Fibroblast of lung (primary cell): ENCODE measurements at places on chromosomes 4 and X. TPM values are rescaled to one million over a fixed set of nuclear protein-coding genes. Genes with fewer than 3 reads are reported as not detected.

- no peak overlapping the region for H3K27ac ChIP-seq
- DNase-seq = no peak
- no peaks in the 10 kb centered on the region for H3K36me3 ChIP-seq
- no peaks in the 10 kb centered on the region for H3K27me3 ChIP-seq
- H3K4me1 ChIP-seq = no peaks in the 10 kb centered on the region
These were observed 616.5 kb upstream of the LCORL start for GRCh38 chr4:18638031-18638430.

DNA sequence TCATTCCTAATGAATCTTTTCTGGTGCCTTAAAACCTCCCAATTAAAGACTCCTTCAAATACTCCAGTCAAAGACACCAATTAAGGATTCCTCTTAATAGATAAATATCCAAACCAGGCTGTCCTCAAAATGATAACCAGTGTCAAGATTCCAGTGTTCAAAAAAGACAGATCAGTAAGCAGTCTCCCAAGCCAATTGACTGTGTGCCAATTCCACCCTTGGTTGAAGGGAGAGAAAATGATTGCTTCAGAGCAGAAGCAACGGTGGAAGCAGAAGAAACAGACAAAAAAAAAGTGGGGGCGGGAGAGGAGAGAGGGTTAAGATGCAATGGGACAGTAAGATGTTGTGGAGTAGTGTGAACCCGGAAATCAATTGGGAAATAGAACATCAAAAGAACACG is 216.0 kb upstream of the FTHL17 start:
- no peaks in the 10 kb centered on the region for H3K36me3 ChIP-seq
- no peak overlapping the region for H3K4me3 ChIP-seq
- no peaks in the 10 kb centered on the region for H3K27me3 ChIP-seq
- DNase-seq = no peak

GRCh38 chrX:133493366-133493765 is 78.1 kb upstream of the GPC4 start:
- DNase-seq = no peak
- no peaks in the 10 kb centered on the region for H3K36me3 ChIP-seq
- no peaks in the 10 kb centered on the region for H3K4me1 ChIP-seq

DNA sequence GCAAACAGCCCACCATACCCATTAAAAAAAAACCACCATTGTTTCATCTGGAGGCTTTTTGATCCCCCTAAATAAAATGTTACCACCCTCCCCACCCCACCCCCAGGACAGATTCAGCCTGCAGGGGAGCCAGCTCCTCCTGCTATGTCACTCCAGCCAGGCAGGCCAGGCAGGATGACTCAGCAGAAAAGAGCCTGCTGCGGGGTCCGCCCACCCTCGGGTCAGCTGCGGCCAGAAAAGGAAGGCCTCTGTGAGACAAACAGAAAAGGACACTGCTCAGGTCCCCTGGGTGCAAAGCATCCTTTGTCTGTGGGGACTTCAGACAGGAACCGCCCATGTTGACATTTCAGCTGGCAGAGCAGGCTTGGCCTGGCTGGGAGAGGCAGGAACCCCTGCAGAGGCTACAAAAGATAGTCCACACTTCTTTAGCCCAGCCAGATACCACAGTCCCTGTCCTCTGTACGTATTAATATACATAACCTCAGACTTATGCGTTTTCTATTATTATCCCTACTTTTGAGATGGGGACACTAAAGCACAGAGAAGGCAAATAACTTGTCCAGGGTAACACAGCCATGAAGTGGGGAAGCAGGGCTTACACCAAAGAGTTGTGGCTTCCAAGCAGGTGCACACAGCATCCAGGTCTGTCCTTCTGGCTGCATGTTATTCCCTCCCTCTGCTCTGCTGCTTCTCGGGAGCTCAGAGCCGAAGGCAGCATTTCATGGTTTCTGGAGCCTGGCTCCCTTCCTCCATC is 147.7 kb downstream of the CPEB2 start:
- peak; percentile 80 for DNase-seq
- peaks cover 7% of the 10 kb centered on the region for H3K4me1 ChIP-seq
- no peak overlapping the region for H3K4me3 ChIP-seq
- H3K27me3 ChIP-seq = no peaks in the 10 kb centered on the region

DNA sequence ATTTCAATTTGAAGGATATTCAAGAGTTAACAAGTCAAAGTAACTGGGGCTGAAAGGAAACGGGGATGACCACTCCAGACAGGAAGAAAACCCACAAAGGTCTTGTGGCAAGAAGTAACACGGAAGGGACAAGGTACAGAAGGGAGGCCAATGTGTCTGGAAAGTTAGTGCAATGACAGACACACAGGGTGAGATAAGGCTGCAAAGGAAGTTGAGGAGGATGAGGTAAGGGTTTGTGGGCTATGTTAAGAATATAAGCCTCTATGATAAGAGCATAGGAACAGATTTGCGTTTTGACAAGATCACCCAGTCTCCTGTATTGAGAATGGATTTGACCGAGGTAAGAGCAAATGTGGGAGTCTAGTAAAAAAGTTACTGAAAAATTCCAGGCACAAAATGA is 21.9 kb upstream of the EMCN start:
- no peak overlapping the region for H3K27ac ChIP-seq
- H3K27me3 ChIP-seq = no peaks in the 10 kb centered on the region
- H3K4me1 ChIP-seq = no peaks in the 10 kb centered on the region
- H3K4me3 ChIP-seq = no peak overlapping the region
- no peak for DNase-seq
- H3K36me3 ChIP-seq = no peaks in the 10 kb centered on the region

Gene GPRIN3
- under 0.01 TPM in 2 replicates for total RNA-seq

Gene SAGE1
- total RNA-seq = not detected in 2 replicates

DNA sequence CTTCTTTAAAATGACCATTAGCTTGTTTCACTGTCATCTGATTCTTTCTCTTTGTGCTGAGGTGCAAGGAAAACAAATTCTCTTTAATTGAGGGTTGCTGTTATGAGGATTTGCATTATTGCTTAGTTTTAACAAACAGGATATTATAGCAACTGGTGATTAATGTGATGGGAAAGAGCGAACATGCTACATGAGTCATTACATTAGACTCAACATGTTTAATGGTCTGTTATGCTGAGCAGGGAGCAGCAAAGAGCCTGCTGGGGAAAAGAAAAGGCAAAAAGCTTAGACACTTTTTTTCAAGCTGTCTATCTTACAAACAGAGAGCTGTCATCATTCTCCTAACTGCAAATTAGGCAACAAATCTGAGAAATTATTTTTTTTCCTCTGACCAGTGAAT is 230.5 kb upstream of the LCORL start:
- DNase-seq = no peak
- no peak overlapping the region for H3K4me3 ChIP-seq
- no peak overlapping the region for H3K27ac ChIP-seq
- no peaks in the 10 kb centered on the region for H3K36me3 ChIP-seq
- no peaks in the 10 kb centered on the region for H3K27me3 ChIP-seq

Gene SLC2A9
- total RNA-seq = 2.3 and 2.8 TPM in 2 replicates

DNA sequence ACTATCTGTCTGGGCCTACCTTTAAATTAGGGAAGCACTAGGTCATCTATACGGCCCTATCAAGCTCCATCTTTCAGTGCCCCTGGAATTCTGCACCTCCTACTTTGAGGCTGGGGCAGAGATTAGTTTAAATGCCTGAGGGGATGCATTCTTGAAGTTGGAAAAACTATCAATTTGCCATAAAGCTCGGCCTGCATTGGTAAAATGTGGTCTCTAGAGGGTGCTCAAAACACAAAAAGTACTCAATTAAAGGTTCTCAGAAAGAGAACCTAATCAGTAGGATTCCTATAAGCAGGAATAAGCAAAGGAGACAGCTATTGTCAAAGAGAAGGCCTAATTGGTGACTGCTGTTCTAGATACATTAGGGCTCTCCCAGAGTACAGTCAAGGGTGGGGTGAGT is 111.7 kb downstream of the AMER1 start:
- no peaks in the 10 kb centered on the region for H3K27me3 ChIP-seq
- H3K27ac ChIP-seq = no peak overlapping the region
- no peaks in the 10 kb centered on the region for H3K4me1 ChIP-seq
- H3K4me3 ChIP-seq = no peak overlapping the region
- DNase-seq = peak; percentile 1

Gene ARL9
- 0.26 and 0.83 TPM in 2 replicates for total RNA-seq

Gene IL1RAPL1
- 0.26 and 2.8 TPM in 2 replicates for total RNA-seq

Gene CENPVL3
- not detected in 2 replicates for total RNA-seq

- no peaks in the 10 kb centered on the region for H3K27me3 ChIP-seq
- no peak overlapping the region for H3K27ac ChIP-seq
- no peaks in the 10 kb centered on the region for H3K4me1 ChIP-seq
- no peaks in the 10 kb centered on the region for H3K36me3 ChIP-seq
- DNase-seq = no peak
These were observed 345.7 kb upstream of the FAT1 start for GRCh38 chr4:187069398-187069797.

Gene GLRB
- total RNA-seq = 13.6 and 25.9 TPM in 2 replicates

Gene PWWP3B
- under 0.01 TPM in 1 of 2 replicates, not detected in the other for total RNA-seq

DNA sequence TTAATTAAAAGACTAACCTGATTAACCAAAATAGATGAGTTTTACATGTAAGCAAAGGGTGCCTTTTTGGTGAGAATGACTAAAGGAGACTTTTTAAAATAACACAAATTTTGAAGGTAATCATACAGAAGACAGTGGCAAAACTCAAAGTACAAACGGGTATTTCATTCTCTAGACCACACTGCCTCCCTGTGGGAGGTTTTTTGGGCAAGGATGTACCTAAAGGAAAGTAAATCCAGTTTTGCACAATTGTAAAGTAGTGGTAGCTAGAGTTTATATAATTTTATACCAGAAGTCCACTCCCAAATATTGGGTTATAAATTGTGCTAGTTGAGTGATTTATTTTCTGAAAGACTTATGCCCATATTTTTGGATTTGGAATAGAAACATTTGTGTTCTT is 201.0 kb downstream of the PAPSS1 start:
- no peaks in the 10 kb centered on the region for H3K27me3 ChIP-seq
- DNase-seq = peak; percentile 24
- H3K27ac ChIP-seq = no peak overlapping the region

DNA sequence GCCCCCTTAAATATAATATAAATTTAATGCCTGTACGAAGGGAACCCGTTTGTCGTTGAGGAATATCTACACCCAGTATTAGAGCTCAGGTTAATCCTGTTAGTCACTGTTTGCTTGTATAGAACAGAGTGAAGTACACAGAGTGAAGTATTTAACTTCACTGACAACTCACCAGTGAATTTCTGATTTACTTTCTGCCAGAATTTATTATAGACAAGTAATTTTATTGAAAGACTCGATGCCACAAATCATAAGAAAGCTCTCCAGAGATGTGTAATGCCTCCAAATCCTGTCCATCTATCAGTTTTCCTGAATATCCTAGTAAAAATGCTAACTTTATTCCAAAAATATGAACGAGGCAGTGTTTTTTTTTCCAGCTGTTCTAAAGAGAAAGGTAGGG is 1.6 kb downstream of the GAB1 start:
- H3K27ac ChIP-seq = no peak overlapping the region
- no peak for DNase-seq
- peaks cover 2% of the 10 kb centered on the region for H3K4me1 ChIP-seq
- peak overlapping the region; percentile 91 for H3K4me3 ChIP-seq

GRCh38 chrX:12282991-12283390 is 144.7 kb downstream of the FRMPD4 start:
- no peak overlapping the region for H3K27ac ChIP-seq
- H3K36me3 ChIP-seq = no peaks in the 10 kb centered on the region
- H3K27me3 ChIP-seq = no peaks in the 10 kb centered on the region
- H3K4me1 ChIP-seq = no peaks in the 10 kb centered on the region
- no peak overlapping the region for H3K4me3 ChIP-seq
- DNase-seq = peak; percentile 43

DNA sequence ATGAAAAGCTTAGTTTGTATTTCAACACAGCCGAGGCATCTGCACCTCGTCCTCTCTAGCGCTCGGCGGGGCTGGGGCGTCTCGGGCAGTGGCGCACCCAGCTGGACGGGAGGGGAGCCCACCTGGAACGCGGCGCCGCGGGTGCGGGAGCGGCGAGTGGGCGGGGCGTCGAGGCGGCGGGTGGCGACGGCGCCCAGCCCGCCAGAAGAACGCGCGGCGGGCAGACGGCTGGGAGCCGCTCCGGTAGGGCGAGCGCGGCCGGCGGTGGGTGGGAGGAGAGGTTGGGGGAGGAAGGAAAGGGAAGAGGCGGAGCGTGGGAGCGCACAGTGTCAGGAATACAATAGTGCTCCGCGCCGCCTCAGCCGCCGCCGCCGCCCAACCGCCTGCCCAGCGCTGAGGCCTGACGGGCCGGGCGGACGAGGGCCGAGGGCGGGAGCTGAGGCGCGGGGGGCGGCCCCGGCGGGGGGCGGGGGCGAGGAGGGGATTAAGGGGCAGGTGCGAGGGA is at the start of gene JADE3:
JADE3 (plus strand) TSS at position 324 of the 505 bp plus-strand sequence. CDS start 72,474 bp downstream, outside the sequence.
- DNase-seq = peak; percentile 66
- peak within 1 kb of the TSS; percentile 63 for H3K4me3 ChIP-seq
- no peaks in the 10 kb centered on the region for H3K36me3 ChIP-seq
- no peaks in the 10 kb centered on the region for H3K4me1 ChIP-seq

- no peak overlapping the region for H3K27ac ChIP-seq
- no peaks in the 10 kb centered on the region for H3K36me3 ChIP-seq
- DNase-seq = peak; percentile 55
These were observed 2.2 kb upstream of the CLDN2 start for GRCh38 chrX:106917830-106918500.

Gene UGT2B15
- not detected in 2 replicates for total RNA-seq
